Upper lobe of right lung (tissue), 1 donor: ENCODE measurements at places on chromosomes 1 and 21. TPM values are rescaled to one million over a fixed set of nuclear protein-coding genes. Genes with fewer than 3 reads are reported as not detected.

The ZNF648 gene
- total RNA-seq: not detected

The CA6 gene
- not detected for total RNA-seq

- no peaks in the 10 kb centered on the region for H3K36me3 ChIP-seq
- DNase-seq: no peak
- H3K27me3 ChIP-seq: peaks cover 4% of the 10 kb centered on the region
- no peak overlapping the region for H3K4me3 ChIP-seq
Observed at GRCh38 chr21:45959182-45959581, 22.4 kb upstream of the COL6A1 start.

The OR2T33 gene
- total RNA-seq: not detected

DNA sequence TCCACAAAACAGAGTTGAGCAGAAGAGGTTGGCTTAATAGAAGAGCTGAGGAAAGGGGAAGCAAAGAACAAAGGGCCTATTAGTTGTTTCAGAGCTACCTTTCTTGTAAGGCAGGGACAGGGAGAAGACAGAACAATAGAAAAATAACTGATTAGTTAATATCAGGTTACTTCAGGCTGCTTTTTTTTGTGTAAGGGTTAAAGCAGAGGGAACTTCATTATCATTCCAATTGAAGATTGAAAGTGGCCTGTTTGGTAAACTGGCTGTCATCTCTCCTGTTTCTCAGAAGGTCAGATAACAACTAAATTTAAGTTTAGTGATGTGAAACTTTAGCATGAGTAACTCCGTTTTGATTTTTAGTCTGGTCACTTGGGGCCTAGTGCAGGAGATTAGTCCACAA lies 22.3 kb downstream of the CDC42 start:
- peaks cover 84% of the 10 kb centered on the region for H3K4me1 ChIP-seq
- H3K36me3 ChIP-seq: peaks cover 29% of the 10 kb centered on the region
- H3K4me3 ChIP-seq: no peak overlapping the region
- no peak overlapping the region for H3K27ac ChIP-seq
- no peak for DNase-seq

- H3K36me3 ChIP-seq: no peaks in the 10 kb centered on the region
- H3K4me3 ChIP-seq: no peak overlapping the region
- peaks cover 2% of the 10 kb centered on the region for H3K4me1 ChIP-seq
- H3K27me3 ChIP-seq: no peaks in the 10 kb centered on the region
- no peak for DNase-seq
Observed at GRCh38 chr1:197761654-197762053, 13.6 kb downstream of the DENND1B start.

- H3K4me3 ChIP-seq: no peak overlapping the region
- no peak for DNase-seq
- no peaks in the 10 kb centered on the region for H3K27me3 ChIP-seq
- H3K36me3 ChIP-seq: peaks cover 5% of the 10 kb centered on the region
Observed at GRCh38 chr1:17678011-17678410, 77.1 kb upstream of the ACTL8 start.

DNA sequence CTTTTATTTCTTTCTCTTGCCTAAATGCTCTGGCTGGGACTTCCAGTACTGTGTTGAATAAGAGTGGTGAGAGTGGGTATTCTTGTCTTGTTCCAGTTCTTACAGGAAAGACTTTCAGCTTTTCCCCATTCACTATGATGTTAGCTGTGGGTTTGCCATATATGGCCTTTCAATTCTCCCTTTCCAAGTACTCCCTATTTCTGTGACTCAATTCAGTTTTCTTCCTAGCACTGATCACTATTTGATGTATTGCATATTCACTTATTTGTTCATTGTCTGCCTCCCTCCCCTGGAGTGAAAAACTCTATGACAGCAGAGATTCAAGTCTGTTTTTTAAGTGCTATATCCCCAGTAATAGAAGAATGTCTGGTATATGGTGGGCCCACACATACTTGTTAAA lies 618.2 kb upstream of the CAMK1G start:
- no peak overlapping the region for H3K4me3 ChIP-seq
- no peaks in the 10 kb centered on the region for H3K4me1 ChIP-seq
- DNase-seq: no peak
- no peak overlapping the region for H3K27ac ChIP-seq
